ENCODE measurements at places on chromosomes 4 and X. TPM values are rescaled to one million over a fixed set of nuclear protein-coding genes. Genes with fewer than 3 reads are reported as not detected.

Gene GABRE
- total RNA-seq, result 58.5 TPM

DNA sequence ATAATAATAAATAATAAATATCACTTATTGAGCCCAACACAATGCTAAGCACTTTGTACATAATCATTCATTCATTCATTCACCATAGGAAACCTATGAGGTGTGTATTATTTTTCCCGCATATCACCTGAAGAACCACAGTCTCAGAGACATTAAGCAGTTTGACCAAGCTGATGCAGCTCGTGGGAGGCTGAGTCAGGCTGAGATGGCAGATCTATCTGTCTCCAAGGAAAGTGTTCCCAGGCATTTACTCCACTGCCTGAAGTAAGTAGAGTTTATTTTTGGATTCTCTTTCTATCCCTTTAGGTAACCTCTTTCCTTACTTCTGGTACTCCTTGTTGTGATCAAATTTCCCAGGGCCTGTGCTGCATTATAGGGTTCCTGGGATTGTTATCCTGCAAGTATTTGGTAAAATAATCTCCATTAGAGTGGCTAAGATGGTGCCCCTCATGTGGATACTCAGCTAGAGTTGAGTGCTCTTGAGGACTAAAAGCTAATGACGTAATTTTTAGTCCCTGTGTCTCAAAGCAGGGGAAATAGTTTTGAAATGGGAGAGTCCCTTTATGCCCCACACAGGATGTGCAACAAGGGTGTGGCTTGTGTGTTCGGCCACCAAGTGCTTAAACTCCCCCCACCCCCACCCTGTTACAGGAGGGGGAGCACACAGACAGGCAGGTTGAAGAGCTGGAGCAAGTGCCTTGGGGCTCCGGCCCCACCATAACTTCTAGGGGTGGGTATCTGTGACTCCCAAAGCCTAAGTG lies 467.0 kb downstream of the STIM2 start:
- DNase-seq, result no peak

- no peak for DNase-seq
These were observed 133.8 kb downstream of the PALLD start for GRCh38 chr4:168630445-168631187.

Gene PPEF2
- total RNA-seq, result not detected

- no peak for DNase-seq
These were observed 208.1 kb upstream of the ADGRL3 start for GRCh38 chr4:60992037-60992436.

GRCh38 chr4:181687116-181687515 lies 556.1 kb upstream of the TENM3 start:
- DNase-seq, result no peak

- DNase-seq, result no peak
These were observed 333.9 kb upstream of the FSTL5 start for GRCh38 chr4:162497564-162498167.

DNA sequence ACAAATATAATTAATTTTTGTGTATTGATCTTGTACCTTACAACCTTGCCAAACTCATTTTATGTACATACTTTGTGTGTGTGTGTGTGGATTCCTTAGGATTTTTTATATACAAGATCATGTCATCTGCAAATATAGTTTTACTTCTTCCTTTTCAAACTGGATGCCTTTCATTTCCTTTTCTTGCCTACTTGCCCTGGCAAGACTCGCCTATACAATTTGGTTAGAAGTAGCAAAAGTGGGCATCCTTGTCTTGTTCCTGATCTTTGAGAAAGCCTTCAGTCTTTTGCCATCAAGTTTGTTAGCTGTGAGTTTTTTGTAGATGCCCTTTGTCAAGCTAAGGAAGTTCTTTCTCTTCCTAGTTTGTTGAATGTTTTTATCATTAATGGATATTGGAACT lies 30.5 kb downstream of the RUFY3 start:
- no peak for DNase-seq

DNA sequence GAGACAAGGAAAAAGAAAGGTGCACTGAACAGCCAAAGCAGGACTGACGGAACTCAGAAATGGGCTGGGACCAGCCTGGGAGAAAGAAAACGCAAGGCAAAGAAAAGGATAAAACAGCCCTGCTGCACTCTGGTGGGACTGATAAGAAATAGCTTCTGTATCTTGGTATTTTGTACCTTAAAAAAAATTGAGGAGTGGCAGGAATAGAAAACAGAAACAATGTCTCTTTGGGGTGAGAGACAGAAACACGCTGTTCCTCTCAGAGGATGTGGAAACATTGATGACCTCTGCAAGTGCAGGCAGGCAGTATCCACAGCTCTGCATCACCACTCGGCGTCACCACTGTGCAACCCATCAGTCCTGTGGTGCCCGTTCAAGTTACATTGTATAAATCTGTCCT lies 152.5 kb upstream of the SPRY1 start:
- DNase-seq, result no peak

DNA sequence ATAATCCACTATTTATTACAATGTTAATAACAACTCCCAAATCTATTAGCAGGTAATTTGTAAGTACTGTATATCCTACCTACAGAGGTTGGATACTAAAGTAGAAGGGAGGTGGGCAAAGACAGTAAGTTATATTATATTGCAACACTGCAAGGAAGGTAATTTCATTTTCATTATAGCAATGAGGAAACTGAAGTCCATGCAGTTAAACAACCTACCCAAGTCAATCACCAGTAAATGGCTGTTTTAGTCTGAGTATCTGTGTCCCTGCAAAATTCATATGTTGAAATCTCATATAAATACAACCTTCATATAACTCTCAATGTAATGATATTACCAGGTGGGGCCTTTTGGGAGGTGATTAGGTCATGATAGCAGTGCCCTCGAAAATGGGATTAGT lies 114.4 kb downstream of the SCLT1 start:
- DNase-seq, result no peak

GRCh38 chr4:175514174-175514573 lies 297.9 kb downstream of the GPM6A start:
- DNase-seq, result no peak

- no peak for DNase-seq
These were observed 138.8 kb downstream of the TEX11 start for GRCh38 chrX:70769659-70770227.

DNA sequence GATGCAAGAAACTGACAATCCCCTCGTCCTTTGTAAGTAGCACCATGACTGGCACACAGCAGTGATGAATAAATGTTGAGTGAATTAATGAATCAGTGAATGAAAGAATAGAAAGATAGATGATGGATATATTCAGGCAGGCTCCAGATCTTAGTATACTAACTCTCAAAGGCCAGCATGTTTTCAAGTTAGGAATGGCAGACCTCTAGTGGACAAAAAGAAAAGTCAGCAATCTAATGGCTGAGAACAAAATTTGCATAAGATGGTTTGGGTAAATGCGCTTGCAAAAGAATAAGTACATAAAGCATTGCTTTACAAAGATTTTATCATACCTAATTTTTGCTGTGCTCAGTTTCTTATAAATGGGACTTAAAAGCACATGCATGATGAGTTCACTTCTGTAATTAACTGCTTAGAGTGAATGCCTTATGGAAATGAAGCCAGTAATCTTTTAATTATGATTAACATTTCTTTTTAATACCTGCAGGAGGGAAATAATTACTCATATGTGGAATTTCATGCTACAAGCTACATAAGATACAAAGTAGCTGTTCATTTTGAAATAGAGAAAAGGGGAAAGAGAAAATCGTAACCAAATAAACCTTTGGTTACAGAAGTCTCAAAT lies 126.9 kb upstream of the GPRIN3 start:
- no peak for DNase-seq

Gene BCORL1
- 17.8 TPM for total RNA-seq

DNA sequence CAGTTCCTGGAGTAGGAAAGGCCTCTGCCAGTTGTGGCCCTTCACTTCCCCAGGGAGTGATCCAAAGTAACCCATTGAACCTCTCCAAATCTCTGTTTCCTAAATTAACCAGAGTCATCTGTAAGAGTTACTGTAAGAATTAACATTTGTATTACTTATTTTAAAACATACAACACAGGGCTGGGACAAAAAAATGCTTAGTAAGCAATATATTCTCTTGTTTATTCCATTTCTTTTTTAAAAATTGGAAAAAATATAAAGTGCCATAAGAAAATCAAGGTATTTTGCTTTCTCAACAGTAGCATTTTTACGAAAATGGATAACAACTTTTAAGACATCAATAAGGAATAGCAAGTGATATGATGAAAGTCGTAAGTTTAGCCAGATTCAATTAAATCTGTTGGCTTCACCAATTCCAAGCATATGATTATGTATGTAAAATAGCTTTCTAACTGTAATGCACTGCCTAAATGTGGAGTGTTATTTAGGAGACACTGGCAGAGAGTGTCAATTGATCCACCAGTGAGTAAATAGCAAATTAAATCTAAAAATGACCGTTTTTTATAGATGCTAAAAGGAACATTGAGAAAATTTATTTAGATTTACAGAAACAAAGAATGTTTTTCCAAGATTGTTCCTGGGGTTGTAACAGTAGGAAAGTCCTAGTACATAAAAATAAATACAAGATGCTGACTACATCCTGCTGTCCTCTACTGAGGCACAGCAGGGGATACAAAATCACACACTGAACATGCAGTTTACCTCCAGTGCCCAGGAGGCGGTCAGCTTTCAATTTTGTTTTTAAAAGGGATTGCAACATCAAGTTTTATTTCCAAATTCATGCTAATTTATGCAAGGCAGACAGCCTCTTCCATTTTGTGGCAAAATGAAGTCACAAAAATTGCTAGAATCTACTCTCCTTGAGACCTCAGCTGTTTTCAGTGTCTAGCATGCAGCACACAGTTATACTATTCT lies 53.7 kb downstream of the GPM6A start:
- DNase-seq, result no peak

- DNase-seq, result no peak
These were observed 38.5 kb upstream of the UGT2B7 start for GRCh38 chr4:69057620-69058409.

DNA sequence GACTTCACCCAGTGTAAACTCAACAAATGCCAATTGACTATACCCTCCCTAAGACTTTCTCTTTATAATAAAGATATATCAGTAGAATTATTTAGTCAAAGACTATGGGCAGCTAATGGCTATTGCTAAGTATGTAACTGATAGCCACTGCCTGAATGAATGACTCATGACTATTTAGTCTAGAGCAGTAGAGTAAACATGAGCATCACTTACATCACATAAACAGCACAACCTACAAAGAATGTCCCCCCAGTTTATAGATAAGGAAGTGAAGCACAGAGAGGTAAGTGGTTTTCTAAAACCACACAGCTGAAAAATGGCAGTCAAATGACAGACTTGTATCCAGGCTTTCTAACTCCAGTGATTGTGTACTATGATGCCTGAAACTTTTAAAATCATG lies 507.0 kb downstream of the PPARGC1A start:
- no peak for DNase-seq

DNA sequence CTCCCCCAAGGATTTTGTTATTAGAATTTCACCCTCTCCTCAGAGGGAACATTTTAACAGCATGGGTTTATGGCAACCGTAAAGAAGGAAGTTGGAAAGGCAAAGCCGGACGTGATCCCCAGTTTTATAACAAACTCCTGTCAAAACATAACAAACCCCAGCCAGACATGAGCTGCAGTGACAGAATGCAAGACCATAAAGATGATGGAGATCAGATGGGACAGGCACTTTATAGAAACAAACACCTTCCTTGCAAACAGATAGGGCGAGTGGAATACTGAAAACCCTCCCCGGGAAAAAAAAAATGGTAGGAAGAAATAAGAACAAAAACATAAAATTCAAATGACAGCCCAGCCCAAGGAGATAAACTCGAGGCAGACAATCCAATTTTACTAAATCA lies 281.4 kb downstream of the LDB2 start:
- no peak for DNase-seq

GRCh38 chr4:17482716-17483115 lies 29.2 kb downstream of the QDPR start:
- DNase-seq, result no peak

- no peak for DNase-seq
These were observed 106.0 kb upstream of the NDST4 start for GRCh38 chr4:115219315-115219860.

Gene FRMD7
- not detected for total RNA-seq

DNA sequence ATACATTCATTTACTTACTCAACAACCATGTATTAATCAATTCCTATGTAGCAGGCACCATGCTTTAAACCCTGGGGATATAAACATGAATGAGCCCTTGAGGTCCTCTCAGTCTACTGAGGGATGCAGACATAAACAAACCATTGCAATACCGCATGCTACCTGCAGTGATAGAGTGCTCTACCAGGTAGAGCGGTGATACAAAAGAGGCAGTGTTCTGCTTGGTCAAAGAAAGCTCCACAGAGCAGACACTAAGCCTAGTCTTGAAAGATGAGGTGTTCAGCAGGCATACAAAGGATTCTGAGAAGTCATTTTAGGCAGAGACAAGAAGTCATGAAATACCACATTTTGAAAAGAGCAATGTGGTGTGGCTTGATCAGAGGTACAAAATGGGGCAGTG lies 26.9 kb upstream of the AMOT start:
- no peak for DNase-seq

Gene MAN2B2
- total RNA-seq, result 34.6 TPM

DNA sequence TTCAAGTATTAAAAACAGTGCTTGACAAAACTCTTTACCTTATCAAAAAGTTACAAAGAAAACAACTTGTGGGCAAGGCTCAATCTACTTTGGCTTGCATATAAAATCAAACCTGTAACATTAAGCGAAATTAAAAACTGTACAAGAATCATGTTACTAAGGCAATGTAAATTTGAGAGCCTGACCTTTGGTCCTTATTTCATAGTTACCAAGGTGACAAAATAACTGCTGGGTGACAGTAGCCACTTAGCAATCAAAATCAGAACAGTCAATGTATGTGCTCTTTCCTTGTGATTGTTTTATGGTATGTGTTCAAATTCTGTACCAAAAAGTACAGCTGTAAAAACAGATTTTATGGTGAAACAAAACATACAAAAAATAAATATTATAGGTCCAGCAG lies 204.0 kb downstream of the RASL11B start:
- no peak for DNase-seq

Gene TRIML2
- total RNA-seq, result not detected

Gene KLF3
- total RNA-seq, result 32.5 TPM

DNA sequence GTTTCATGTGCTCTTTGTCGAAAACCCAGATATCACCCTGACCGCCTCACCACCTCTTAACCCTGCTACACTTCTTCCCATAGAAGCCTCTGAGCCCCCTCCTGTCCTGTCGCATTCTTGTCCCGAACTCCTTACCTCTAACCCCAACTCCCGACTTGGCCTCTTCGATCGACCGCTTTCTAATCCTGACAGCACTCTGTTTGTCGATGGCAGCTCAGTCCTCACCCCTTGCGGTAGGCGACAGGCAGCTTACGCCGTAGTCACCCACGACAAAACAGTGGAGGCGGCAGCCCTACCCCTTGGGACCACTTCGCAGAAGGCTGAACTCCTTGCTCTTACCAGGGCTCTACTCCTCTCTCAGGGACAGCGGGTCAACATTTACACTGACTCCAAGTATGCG lies 961.7 kb downstream of the RPA4 start:
- no peak for DNase-seq

- no peak for DNase-seq
These were observed 171.2 kb upstream of the GPC4 start for GRCh38 chrX:133586443-133586842.
